ENCODE measurements at places on chromosomes 12 and 14.
A peak's percentile ranks its signal among the peaks of the same experiment; 100 is the strongest.

GRCh38 chr12:18281941-18282340 is 20.6 kb downstream of the PIK3C2G start:
- no peak for DNase-seq

DNA sequence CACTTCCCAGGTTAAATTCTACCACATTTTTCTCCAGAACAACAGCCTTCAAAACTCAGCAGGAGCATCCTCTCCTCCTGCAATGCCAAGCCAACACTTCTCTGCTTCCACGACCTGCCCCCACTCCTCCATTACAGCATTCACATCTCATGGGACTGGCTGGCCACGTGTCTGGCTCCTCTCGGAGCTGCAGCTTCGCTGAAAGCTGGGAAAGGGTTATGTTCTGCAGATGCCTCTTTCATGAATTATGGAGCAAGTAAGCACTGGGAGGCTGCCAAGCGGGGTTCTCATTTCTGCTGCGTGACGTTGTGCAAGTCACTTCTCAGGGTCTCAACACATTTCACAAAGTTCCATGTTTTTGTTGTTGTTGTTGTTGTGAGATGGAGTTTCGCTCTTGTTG is 142.2 kb upstream of the RFLNA start:
- DNase-seq, result no peak

DNA sequence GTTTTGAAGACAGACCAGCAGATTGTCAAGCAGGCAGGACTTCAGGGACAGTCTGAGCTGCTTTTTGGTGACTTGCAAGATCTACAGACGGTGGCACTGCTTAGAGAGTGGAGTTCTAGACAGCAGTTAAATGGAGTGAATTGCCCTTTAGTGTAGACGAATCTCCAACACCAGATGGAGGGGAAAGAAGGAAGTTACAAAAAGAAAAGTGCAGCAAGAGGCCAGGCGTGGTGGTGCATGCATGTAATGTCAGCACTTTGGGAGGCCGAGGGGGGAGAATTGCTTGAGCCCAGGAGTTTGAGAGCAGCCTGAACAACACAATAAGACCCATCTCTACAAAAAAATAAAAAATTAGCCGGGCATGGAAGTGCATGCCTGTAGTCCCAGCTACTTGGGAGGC is 8.4 kb upstream of the HHIPL1 start:
- peak; percentile 60 for DNase-seq

DNA sequence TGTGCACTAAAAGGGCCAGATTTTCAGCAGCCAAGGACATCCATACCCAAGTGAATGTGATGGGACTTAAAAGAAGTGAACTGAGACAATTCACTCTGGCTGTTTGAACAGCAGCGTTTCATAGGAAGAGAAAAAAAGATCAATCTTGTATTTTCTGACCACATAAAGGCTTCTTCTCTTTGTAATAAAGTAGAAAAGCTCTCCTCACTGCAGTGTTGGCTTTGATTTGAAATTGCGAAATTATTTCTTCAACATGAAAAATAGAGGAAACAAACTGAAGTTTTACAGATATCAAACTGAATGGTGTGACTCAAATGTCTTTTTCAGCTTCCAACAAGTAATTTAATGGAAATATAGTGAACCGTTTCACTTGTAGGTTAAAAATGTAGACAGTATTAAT is 11.3 kb upstream of the KCNMB4 start:
- DNase-seq, result no peak

GRCh38 chr12:29971446-29971845 is 187.7 kb upstream of the TMTC1 start:
- no peak for DNase-seq

- no peak for DNase-seq
Measured at GRCh38 chr12:8082808-8083100, 680 bp downstream of the NECAP1 start.

GRCh38 chr12:65327207-65328076 is 49.0 kb downstream of the MSRB3 start:
- DNase-seq, result no peak

GRCh38 chr12:99455350-99456035 is 192.1 kb upstream of the GARIN6 start:
- DNase-seq, result no peak

GRCh38 chr12:60872850-60873713 is 1277.3 kb downstream of the SLC16A7 start:
- no peak for DNase-seq

- no peak for DNase-seq
Measured at GRCh38 chr12:1162081-1162760, 171.2 kb downstream of the ERC1 start.

Data from KBM-7 (cell line).